ENCODE measurements at places on chromosomes 2 and 18.

GRCh38 chr2:38218591-38218991, 142.6 kb upstream of the CYP1B1 start:
- no peak for DNase-seq
- no peak overlapping the region for H3K27ac ChIP-seq
- peaks cover 3% of the 10 kb centered on the region for H3K36me3 ChIP-seq
- peaks cover 7% of the 10 kb centered on the region for H3K27me3 ChIP-seq
- H3K4me3 ChIP-seq = no peak overlapping the region
- peaks cover 4% of the 10 kb centered on the region for H3K4me1 ChIP-seq

GRCh38 chr2:44826601-44827000, 114.9 kb upstream of the SIX3 start:
- no peaks in the 10 kb centered on the region for H3K4me1 ChIP-seq
- H3K27ac ChIP-seq = no peak overlapping the region
- H3K36me3 ChIP-seq = no peaks in the 10 kb centered on the region
- DNase-seq = no peak

- no peak for DNase-seq
- peaks cover 8% of the 10 kb centered on the region for H3K27me3 ChIP-seq
- H3K4me3 ChIP-seq = no peak overlapping the region
- H3K27ac ChIP-seq = no peak overlapping the region
- no peaks in the 10 kb centered on the region for H3K36me3 ChIP-seq
Measured at GRCh38 chr2:149160701-149161217, 122.3 kb downstream of the LYPD6B start.

DNA sequence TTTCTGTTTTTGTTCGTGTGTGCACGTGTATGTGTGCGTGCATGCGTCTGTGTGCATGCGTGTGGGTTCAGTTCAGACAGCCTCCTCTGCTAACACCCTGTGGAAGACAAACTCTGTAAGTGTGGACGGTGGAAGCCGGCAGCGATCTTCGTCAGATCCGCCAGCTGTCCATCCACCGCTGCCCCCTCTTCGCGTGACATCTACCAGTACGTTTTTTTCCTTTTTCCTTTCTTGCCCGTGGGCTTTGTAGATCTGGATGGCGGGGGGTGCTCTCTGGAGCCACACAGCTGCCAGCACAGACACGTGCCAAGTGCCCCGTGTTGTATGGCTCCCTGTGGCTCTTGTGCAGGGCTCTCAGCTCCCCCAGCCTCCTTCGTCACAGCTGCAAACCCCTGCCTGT, 32.3 kb downstream of the ITGB1BP1 start:
- no peaks in the 10 kb centered on the region for H3K4me1 ChIP-seq
- no peak overlapping the region for H3K4me3 ChIP-seq
- no peaks in the 10 kb centered on the region for H3K36me3 ChIP-seq
- H3K27ac ChIP-seq = no peak overlapping the region
- peaks cover 2% of the 10 kb centered on the region for H3K27me3 ChIP-seq
- no peak for DNase-seq

DNA sequence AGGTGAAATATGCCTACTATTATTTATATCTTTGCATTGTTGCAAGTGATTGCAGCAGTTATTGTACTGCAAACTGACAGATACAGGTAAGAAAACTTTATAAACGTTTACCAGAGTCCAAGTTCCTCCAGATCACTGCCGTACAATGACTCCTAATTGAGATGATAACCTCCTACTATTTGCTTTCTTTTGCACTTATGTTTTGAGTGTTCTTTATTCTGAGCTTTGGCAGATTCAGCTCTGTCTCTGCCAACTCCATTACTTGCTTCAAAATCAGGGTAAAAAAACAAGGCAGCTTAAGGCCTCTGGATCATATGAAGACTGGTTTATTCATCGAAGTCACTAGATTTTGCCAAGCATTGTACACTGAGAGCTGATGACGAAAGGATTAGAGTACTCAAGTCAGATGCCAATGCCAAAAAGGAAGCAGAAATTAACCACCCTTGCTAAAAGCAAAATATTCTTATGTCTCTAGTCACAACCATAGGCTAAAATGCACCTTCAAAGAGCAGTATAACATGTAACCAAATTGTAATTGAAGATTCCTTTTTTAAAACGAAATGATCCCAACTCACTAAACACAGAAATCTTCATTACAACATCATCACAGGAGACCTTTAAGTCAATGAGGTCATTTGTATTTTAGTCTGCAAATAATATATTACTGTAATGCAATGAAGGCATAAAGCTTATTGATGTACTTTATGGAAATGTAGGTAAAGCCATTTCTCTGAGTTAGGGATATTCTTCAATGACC, 10.5 kb upstream of the IKZF2 start:
- no peaks in the 10 kb centered on the region for H3K36me3 ChIP-seq
- DNase-seq = no peak
- H3K27me3 ChIP-seq = no peaks in the 10 kb centered on the region
- no peak overlapping the region for H3K4me3 ChIP-seq
- no peak overlapping the region for H3K27ac ChIP-seq
- no peaks in the 10 kb centered on the region for H3K4me1 ChIP-seq

All from immature natural killer cell (primary cell).